Iris pigment epithelial cell (primary cell): ENCODE measurements at places on chromosomes 4 and X.

GRCh38 chr4:31148990-31149389 lies 428.8 kb downstream of the PCDH7 start:
- DNase-seq, result no peak

DNA sequence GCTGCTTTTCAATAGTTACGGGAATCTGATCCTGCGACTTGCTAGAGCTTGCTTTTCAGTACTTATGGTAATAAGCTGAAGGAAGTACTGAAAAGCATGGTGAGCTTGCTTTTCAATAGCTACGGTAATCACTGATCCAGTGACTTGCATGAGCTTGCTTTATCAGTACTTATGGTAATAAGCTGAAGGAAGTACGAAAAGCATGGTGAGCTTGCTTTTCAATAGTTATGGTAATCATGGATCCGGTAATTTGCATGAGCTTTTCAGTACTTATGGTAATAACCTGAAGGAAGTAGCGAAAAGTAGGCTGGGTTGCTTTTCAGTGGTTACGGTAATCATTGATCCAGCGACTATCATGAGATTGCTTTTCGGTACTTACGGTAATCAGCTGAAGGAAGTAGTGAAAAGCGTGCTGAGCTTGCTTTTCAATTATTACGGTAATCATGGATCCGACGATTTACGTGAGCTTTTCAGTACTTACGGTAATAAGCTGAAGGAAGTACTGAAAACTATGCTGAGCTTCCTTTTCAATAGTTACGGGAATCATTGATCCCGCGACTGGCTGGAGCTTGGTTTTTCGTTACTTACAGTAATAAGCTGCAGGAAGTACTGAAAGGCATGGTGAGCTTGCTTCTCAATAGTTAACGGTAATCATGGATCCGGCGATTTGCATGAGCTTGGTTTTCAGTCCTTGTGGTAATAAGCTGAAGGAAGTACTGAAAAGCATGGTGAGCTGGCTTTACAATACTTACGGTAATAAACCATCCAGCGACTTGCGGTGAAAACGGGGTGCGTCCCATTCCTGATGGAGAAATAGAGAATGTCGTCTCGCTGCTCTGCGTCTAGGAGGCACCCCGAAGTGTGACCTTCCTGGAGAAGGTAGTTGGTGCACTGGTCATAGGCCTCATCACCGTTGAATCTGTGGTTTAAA lies 6.5 kb downstream of the CRLF2 start:
- DNase-seq, result peak; percentile 90

DNA sequence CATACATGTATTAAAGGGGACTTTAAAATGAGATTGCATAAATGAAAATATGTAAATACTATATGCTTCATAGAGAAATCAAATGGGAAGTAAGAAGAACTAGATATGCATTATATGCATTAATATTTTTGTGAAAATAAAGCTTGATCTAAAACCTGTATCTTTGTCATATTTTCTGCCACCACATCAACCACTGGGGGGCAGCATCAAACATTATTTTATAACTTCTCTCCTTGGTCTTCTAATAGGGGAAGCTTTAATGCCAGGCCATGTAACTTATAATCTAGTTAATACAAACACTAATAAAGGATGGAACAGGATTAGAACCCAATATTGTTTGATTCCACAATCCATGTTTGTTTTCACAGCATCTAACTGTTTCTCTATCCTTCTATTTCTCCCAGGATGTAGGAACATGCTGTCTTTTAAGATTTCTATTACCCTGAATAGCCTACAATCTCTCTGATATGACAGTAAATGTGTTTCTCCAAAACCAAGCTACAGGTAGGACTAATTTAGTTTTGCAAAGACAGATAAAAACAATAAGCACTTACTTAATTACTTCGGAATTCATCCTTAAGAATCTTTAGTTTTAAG lies 10.0 kb downstream of the QRFPR start:
- peak; percentile 42 for DNase-seq

GRCh38 chr4:8321771-8322170 lies 52.2 kb downstream of the HTRA3 start:
- DNase-seq, result no peak

GRCh38 chrX:103310555-103311398 lies at the start of gene BEX2:
BEX2 (minus strand) TSS chrX:103310990; CDS start chrX:103309976, 1,014 bp downstream.
- peak; percentile 18 for DNase-seq
